Activated naive CD4-positive, alpha-beta T cell treated with anti-CD3 and anti-CD28 coated beads, Interleukin-2, amount 50 U/mL, for 16 hours (primary cell): ENCODE measurements at places on chromosomes 16 and 17.
A peak's percentile ranks its signal among the peaks of the same experiment; 100 is the strongest.

DNA sequence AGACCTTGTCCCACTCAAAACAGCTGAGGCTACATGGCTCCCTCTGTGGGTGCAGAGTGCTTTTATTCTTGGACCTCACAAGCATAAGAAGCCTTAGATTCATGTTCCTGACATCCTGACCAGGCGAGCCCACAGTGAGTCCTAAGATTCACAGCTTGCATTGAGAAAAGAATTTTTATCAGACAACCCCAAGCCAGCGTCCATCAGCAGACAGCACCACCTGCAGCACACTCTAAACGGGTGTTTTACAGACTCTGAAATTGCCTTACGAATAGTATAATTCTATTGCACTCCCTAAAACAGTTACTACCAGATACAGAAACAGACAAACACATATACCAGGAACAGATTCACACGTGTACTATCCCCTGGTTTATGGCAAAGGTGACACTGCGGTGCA lies 31.9 kb downstream of the C16orf78 start:
- DNase-seq: no peak

DNA sequence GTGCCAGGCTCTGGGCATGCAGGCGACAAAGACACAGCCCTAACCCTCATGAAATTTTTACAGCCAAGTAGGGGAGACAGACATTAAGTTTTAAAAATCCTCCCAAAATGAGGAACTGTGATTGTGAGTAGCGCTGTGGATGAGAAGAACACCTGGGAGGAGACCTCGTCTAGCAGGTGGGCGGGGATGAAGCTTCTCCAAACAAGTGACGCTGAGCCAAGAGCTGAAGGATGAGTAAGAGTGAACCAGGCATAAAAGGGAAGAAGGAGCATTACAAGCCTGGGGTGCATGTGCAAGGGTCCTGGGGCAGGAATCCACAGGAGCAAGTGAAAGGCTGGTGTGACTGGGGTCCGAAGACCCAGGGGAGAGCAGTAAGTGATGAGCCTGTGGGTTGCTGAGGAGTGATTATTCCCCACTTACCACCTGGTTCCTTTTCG lies 149.4 kb upstream of the HS3ST2 start:
- DNase-seq: no peak

GRCh38 chr16:60811051-60811608 lies 1225.1 kb downstream of the CDH8 start:
- no peak for DNase-seq

GRCh38 chr16:80788027-80788426 lies 16.4 kb downstream of the CDYL2 start:
- DNase-seq: no peak

GRCh38 chr16:30601966-30602365 lies 8.2 kb downstream of the ZNF689 start:
- DNase-seq: no peak

GRCh38 chr17:31687505-31688126 lies 171.4 kb downstream of the COPRS start:
- no peak for DNase-seq

DNA sequence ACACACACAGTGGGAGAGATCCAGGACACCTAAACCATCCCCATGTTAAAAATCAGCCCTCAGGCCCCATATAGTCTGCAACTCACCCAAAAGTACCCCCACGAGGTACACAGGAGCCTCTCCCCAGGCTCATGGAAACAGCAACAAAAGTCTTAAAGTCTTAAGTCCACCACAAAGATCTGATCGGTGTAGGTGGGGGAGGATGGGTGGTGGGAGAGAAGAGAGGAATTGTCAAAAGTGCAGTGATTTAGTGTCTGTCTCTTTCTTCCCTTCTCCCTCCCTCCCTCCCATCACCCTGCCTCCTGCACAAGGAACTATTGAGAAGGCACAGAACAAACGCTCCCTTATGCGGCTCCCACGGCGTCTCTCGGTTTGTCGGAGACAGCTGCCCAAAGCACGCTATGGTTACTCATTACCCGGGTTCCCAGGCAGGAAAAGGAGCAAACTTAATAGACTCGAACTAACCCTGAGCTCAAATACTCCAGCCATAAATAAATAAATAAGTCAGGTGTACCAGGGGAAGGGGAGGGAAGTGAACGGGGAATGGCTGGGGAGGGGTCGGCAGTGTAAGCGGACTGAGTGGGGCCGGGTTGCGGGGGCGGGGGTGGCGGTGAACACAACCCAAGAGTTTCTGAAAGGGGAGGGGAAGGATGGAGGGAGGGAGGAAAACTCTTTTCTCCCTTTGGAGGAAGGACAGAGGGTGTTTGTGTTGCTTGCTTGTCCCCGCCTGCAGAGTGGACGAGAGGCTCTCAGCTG lies 477.4 kb downstream of the SLC39A11 start:
- no peak for DNase-seq

DNA sequence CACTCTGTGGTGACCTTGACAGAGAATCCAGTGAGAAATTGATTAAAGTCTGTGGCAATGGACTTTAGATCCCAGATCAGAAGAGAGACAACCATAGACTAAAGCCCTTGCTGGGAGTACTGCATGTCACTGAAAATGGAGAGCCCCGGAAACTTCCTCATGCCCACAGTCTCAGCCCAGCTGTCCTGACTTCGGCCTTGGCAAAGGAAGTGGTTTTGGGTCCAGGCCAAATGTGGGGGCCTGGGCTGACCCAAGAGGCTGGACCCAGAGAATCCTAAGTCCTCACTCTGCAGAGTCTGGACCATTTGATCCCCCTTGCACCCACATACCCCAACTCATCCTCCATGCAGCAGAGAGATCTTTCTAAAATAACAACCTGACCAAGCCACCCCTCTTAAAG lies 4.7 kb upstream of the BEAN1 start:
- DNase-seq: no peak

GRCh38 chr16:49836668-49837067 lies 19.2 kb downstream of the ZNF423 start:
- DNase-seq: no peak

GRCh38 chr16:12601290-12601900 lies 202.3 kb downstream of the CPPED1 start:
- no peak for DNase-seq

GRCh38 chr17:28482551-28483199 lies 9.2 kb downstream of the SLC13A2 start:
- DNase-seq: no peak

DNA sequence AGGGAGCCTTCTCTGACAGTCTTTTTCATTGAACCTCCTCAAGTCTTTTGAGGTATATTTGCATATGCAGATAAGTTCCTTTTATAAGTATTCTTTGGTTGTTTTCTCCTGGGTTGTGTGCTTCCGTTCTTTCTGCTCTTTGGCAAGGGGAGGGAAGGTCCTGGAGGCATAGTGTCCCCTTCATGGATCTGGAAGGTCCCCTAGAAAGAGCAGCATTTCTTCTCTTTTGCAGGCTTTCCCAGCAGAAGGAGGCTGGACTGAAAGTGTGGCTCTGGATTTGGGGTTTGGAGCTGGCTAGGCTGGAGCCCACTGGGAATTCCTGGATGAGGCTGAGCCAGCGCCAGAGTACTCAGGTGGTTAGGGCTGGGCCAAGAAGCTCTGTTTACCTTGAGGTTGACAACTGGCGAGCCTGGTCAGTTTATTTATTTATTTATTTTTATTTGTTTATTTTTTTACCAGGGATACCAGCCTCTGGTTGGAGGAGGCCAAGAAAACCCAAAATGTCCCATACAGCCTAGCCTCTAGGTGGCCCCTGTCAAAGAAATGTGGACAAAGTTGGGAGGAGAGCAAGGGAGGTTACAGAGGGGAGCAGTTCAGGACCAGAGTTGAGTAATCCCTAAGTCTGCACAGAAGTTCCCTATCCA lies 5.4 kb upstream of the TOP2A start:
- DNase-seq: no peak

GRCh38 chr16:53775106-53775820 lies 71.3 kb downstream of the FTO start:
- DNase-seq: no peak

- peak; percentile 8 for DNase-seq
These were observed 12.2 kb downstream of the TSPOAP1 start for GRCh38 chr17:58316260-58316960.

DNA sequence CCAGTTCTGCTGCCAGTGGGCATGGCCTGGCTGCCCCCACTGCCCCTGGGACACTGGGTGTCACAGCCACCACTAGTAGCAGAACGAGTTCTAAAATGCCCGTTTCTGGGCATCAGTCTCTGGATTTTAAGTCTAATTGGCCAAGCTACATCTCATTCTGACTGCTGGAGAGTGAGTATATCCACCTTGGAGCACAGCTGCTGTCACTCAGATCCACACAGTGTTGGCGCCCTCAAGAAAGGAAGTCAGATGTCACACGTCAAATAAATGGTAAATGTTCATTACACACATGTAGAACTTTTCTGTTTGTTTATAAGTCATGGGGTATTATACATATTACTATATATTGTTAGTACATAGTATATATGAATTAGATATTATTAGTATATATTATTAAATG lies 19.4 kb downstream of the GNGT2 start:
- DNase-seq: no peak

DNA sequence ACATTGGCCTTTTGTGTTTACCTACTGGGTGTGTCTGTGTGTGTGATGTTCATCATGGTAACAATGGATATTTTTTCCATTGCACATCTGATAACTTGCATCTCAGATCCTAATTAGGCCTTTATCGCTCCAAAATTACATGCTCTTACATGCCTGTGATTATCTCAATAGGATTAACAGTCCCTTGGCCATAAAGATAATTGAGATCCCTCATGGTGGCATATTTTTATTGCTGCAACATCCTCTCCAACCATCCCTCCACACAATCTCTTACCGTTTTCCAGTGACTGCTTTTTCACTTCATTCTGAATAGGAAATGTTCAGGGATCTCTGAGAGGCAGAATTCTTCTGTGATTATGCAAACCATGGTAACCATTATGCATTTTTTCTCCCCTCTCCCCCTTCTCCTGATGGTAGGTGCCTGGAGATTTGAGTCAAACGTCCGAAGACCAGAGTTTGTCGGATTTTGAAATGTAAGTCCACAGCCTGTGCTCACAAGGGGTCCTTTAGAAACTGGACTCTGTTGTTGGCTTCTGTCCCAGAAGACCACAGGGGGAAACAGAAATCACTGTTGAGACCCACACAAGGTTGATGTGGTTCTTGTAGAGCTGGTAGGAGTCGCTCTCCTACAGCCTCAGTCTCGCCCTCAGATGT lies 405.5 kb downstream of the CPPED1 start:
- no peak for DNase-seq

GRCh38 chr17:33972763-33973162 lies 282.3 kb upstream of the CCL2 start:
- no peak for DNase-seq

DNA sequence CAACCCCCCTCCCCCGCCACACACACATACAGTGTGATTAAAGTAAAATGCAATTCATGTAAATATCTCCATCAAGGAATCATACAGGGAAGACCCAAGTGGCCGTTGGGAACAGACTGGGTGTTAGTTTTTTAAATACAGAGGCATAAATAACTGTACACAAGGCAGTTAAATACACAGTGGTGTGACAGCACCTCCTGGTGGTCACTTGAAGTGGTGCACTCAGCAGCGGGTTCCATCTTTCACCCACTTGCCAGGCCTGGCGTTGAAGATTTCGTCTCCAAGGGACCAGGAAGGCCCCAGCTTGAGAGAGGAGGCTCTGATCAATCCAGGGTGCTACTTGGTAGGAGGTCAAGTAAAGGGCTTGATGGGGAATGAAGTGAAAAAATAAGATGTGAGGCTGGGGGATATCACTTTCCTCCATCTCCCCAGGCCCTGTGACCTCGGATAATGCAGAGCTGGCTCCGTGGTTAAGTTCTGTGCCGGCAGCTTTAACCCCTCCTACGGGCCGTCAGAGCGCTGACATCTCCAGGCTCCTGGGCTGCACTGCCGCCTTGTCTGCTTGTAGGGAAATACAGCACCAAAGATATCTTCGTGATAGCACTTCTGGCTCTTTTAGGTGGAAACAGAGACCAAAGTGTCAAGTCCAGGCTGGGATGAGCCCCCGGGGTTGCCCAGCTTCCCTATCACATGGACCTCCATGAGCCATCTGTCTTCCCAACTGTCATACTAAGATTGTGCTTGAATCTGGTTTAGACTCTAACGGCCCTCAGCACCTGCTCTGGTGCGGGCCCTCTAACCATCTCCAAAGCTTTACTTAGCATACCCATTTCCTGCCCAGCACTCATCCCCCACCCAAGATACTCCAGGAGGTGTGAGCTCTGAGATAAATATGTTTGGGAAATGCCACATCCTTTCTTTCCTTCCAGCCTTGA lies 20.7 kb downstream of the LGALS9 start:
- DNase-seq: peak; percentile 67

- DNase-seq: no peak
These were observed 30.5 kb downstream of the ADCY7 start for GRCh38 chr16:50296807-50297206.

GRCh38 chr17:78019976-78020716 lies 61.6 kb downstream of the TNRC6C start:
- no peak for DNase-seq

GRCh38 chr17:50157891-50158290 lies 7.4 kb upstream of the PPP1R9B start:
- no peak for DNase-seq

DNA sequence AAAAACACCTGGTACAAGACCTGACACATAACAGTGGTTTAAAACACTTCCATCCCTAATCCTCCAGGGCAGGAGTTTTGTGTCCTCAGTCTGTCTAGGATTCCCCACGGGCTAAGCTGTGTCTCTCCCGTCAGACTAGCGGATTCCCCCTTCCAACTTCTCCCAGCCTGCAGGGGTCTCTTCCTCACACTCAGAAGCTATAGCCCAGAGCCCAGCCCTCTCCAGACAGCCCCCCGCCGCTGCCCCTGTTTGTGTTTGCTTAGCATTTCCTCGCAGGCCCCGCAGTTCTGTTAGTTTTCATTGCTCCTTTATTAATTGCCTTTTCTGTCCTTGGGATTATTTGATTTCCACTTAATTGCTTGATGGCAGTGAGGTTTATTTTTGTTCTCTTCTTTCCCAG lies 91.2 kb downstream of the TMEM132E start:
- DNase-seq: no peak

GRCh38 chr17:5123343-5124124 lies 7.7 kb downstream of the USP6 start:
- DNase-seq: no peak

DNA sequence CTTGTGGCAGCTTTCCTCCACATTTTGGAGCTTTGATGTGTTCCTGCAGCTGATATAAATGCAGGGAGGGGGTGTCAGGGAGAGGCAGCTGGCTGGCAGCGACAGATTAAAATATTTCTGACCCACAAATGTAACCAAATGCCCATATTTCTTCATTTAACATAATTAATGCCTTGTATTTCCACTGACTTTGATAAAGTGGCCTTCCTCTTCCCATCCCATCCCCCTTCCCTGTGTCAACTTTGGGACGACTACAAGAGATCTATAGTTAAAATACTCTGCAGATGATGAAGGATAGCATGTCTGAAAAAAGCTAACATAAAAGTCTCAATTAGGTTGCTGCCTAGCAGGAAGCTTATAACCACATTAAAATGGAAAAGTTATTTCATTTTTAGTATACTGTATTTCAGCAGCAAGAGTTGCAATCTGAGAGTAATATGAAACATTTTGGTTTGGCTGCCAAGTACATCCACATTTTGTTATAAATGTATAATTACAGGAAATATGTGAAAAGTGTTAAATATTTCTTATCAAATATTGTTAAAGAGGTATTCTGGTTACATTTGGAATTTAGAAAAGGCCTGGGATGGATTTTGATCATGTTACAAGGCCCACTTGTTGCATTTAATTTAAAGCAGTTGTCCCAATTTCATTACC lies 238.7 kb upstream of the TBX2 start:
- no peak for DNase-seq

- DNase-seq: no peak
These were observed 95.3 kb downstream of the ZNF18 start for GRCh38 chr17:11901931-11902330.
